ENCODE measurements at places on chromosomes 7 and 10.

- no peak for DNase-seq
These were observed 1.3 kb upstream of the RASSF4 start for GRCh38 chr10:44958196-44958897.

- DNase-seq, result no peak
These were observed 113.0 kb upstream of the ANLN start for GRCh38 chr7:36276428-36277248.

DNA sequence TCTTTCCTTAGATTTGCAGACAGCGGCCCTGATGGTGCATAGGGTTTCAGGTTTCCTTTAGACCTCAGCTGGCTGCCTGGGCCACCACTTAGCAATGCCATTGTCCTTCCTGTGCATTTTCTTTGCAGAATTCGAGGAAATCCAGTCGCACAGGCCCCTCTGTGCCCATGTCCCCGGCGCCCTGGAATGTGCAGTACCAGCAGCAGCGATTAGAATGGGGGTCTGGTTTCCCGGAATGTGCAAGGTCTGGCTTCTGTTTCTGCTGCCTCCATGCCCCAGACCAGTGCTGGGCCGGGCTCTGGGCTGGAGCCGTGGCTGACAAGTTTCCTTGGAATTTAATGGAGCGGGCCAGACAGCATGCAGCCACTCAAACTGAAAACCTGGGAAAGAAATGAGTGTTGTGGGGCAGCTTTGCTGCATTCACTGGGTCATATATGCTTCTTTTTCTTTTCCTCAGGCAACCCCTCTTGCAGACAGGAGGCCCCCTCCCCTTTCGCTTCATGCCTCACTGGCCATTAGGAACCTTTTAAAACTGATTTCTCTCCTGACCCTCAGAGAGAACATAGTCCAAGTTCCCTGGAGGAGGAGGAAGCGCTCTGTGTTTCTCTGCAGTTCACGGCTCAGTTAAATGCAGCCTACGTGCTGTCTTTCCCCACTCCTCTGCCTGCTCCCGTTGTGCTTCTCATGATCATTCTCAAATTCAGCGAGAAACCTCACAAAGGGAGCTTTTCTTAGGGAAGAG is 14.4 kb downstream of the HTRA1 start:
- no peak for DNase-seq

- no peak for DNase-seq
These were observed 155.6 kb upstream of the FAM13C start for GRCh38 chr10:59517996-59518395.

DNA sequence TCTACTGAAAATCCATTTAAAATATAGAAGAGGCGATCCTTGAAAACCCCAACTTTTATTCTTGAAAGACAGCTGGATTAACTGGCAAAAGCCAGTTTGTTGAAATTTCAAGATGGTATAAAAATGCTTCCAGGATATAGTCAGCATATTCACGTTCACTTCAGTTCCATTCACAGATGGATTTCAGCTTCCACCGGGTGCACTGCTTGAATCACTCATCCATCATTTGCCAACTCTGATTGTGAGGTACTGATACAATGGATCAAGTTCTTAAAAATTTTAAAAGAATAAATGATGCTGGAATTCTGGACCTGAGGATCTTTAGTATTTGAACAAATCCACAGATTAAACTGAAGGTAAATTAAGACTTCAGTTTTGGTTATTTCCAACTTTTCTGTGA is 2.4 kb downstream of the PURB start:
- DNase-seq, result no peak

GRCh38 chr7:74104702-74105101 is 21.1 kb downstream of the LIMK1 start:
- no peak for DNase-seq

GRCh38 chr10:77643795-77644468 is 6.3 kb upstream of the KCNMA1 start:
- DNase-seq, result no peak

DNA sequence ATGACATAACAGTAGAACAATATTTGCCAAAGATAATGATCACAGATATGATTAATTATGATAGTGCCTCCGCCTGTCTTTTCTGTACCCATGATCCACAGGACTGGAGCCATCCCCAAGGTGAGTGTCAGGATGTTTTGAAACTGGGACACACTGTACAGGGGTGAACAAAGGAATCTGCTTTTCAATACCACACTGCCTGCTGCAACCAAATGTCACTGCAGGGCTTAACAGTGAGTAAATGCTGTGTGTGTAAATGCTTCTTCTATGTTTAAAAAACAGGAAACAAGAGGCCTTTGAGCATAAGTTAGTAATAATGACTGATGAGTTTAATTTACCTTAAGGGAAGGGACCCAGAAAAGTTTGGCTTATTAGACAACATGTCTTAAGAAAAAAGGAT is 65.2 kb downstream of the HBP1 start:
- DNase-seq, result no peak

DNA sequence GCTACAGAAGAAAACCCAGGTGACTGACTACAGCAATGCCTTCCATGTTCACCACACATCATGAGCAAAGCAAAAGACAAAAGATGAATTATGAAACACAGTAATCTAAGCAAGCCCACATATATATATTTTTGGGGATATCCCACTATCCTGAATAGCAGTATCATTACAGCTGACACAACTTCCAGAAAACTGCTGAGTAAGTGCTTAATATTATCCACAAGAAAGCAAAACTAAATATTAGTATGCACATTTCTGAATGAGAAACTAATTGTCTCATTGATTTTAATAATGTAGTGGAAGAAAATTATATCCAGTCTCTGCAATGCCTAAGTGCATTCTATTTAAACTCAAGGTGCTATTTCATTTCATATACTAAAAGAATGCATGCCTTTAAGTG is 14.5 kb upstream of the SLC35G1 start:
- no peak for DNase-seq

DNA sequence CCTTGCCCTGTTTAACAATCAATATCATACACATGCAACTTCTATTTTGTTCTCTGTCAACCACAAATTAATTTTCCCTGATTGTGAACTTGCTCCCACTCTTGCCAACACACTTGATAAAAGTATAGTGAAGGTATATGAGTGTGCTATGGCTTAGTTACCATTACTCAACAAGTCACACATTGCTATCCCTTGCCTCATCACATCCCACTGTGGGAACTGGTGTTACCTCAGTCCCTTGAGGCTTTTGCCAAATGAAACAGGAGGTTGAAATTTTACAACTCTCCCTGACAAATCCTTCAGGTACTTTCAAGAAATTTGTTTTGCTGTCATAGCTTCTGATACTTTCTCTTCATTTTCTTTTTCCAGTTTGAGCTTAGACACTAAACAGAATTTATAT is 472.5 kb upstream of the SEMA3D start:
- DNase-seq, result no peak

GRCh38 chr10:78284381-78284780 is 250.7 kb downstream of the RPS24 start:
- DNase-seq, result no peak

DNA sequence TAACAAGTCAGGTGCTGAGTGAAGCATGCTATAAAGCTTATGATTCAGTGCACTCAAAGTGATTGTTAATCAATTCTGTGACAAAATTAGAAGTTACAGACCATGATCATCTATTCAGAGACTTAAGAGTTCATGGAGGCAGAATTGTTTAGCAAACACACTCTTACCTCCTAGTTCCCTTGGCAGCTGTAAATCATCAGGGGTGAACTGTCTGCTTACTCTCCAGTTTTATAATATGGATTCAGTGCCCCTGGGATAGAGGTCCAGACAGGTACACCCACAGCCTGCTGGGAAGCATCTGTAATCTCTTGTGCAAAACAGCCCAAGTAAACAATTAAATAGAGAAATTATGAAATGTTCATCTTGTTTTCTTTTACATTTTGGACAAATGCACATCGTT is 835.0 kb upstream of the COBL start:
- no peak for DNase-seq

DNA sequence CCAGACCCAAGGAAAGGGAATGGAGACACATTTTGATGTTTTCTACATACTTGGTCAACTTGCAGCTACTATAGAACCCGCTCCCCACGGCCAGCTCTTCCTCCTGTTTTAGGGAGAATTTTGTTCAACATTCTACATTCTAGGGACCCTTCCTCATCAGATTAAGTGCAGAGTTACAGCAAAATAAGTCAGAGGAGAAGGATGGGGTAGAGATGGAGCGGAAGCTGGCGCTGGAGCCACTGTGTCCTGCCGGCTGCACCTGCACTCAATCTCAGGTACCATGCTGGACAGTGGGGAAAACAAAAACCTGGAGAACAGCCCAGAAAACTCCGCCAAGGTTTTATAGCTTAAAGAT is 79.4 kb upstream of the EN2 start:
- DNase-seq, result no peak

GRCh38 chr10:58771863-58772262 is 259.2 kb downstream of the BICC1 start:
- no peak for DNase-seq

GRCh38 chr10:22753786-22754185 is 39.4 kb upstream of the PIP4K2A start:
- DNase-seq, result no peak

- DNase-seq, result no peak
These were observed 15.8 kb downstream of the PAX2 start for GRCh38 chr10:100761191-100761590.

DNA sequence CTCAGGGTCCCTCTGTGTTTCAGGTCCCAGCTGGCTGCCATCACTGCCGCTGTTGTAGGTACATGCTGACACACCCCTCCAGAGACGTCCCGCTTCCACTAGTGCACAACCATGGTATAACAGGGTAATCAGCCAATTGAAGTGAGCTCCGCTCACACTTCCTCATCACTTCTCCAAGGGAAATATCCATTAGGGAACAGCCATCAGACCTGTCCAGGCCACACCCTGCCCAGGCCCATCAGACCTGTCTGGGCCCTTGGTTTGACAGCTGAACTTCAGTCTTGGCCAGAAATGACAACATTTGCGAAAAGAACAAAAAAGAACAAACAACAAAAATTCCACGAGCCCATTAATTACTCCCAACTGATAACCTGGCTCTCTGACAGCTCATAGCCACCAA is 11.0 kb upstream of the MYH16 start:
- DNase-seq, result no peak

DNA sequence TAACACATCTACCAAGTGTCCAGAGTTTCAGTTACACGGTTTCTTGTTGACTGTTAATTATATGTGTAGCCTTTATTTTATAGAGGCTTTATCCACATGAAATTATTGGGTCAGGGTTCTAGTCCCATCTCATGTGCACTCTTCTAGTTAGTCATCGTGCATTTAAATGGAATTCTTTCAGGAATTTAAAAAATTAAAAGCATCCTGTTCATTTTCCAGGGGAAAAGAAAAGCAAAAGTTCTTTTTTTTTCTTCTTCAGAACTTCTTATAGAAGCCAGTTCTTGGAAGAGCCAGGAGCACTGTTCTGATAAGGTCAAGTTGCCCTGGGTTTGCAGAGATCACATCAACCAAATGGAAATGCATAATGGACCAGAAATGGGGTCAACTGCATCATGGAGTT is 324.7 kb downstream of the INHBA start:
- DNase-seq, result no peak

DNA sequence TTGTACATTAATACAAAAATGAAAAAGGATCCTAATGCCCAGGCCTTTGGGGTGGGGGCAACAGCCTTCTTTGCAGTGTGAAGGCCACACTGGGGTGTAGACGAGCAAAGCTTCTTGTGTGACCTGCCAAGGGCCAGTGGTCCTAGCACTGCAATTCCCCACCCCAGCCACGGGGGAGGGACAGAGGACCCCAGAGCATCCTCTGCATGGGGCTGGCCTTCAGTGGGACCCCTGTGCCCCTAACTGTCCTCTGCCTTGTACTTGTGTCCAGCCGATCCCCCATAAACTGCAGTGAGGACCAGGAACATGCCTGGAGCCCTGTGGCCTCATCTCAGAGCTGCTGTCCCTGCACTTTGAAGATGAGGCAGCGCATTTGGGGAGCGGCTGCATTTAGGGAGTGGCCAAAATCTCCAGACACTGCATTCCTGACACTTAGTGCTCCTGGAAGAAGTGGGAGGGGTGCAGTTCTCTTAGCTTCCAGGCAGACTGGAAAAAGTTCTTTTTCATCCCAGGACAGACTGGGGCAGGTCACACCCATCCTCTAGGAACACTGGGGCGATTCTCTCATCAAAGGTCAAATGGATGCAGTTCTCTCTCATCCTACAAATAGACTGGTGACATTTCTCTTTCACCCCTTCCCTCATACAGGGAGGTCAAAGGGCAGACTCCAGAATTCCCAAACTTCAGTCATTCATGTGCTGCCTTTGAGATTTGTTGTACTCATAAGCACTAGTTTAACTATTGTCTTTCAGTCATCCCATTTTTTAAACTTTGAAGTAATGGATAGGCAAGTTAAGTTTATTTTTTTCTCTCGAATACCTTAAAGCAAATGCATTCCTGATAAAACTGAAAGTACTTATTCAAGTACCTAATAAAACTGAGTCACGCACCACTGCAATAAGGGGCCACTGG is 922 bp upstream of the MYO1G start:
- DNase-seq, result no peak

- no peak for DNase-seq
These were observed 140.7 kb upstream of the CALCR start for GRCh38 chr7:93715234-93715633.

- no peak for DNase-seq
These were observed 117.0 kb upstream of the ARID5B start for GRCh38 chr10:61784354-61785133.

DNA sequence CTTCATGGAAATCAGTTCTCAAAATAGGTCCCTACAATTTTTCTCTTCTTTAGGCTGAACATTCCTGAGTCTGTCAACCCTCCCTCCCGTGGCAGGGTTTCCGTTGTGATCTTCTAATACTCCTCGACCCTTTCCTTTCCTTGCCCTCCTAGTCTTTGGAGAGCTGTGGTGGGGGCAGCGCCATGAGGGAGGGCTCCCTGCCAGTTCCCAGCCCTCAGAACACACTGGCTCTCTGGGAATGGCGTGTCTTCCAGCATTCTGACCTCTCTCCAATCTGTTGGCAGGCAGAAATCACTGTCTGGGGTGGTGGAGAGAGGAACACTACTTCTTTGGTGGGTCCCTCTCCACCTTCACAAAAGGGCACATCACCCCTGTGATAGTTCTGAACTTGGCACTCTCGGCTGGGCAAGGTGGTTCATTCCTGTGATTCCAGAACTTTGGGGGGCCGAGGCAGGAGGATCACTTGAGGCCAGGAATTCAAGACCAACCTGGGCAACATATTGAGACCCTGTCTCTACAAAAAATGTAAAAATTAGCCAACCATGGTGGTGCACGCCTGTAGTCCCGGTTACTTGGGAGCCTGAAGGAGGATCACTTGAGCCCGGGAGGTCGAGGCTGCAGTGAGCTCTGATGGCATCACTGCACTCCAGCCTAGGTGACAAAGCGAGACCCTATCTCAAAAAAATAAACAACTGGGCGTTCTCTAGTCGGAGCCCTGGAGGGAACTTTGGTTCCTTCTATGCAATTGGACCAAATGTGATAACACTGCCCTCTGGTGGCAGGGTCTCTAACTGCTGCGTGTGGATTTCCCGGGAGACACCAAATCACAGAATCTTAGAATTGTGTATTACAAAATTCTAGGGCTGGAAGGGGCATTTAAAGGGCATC is 13.1 kb upstream of the ARPC1A start:
- DNase-seq, result peak; percentile 85

GRCh38 chr10:122567056-122567660 is 6.6 kb downstream of the DMBT1 start:
- DNase-seq, result peak; percentile 48
